ENCODE measurements at places on chromosomes 2 and 18.

DNA sequence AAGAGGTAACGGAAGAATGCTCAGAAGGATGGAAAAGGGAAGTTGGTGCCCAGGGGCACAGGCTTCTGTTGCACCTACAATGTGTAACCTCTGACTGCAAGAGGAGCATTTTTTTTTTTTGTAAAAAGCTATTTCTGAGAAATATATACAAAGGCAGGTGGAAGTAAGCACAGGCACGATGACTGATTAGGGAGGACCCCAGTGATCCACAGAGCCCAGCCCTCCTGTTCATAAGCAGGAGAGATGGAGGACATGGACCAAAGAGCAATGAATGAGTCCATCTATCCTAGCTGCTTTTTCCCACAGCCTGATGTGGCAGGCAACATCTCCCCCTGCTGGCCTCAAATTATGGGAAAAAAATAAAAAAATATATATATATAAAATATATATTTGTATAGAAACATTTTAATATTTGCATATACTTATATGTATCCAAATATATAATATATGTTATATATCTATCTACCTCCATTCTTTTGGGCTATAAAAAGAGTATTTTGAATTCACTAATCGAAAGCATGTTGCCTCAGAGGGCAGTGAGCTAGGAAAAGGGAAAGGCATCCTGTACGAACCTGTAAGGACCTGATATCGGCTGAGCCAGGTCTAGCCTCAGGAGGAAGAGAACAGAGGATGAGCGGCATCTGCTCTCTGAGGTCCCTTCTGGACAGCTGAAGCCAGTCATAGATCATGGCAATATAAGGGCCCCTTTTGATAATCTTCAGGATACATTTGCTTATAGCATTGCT is 166.0 kb upstream of the STK17B start:
- DNase-seq: no peak

DNA sequence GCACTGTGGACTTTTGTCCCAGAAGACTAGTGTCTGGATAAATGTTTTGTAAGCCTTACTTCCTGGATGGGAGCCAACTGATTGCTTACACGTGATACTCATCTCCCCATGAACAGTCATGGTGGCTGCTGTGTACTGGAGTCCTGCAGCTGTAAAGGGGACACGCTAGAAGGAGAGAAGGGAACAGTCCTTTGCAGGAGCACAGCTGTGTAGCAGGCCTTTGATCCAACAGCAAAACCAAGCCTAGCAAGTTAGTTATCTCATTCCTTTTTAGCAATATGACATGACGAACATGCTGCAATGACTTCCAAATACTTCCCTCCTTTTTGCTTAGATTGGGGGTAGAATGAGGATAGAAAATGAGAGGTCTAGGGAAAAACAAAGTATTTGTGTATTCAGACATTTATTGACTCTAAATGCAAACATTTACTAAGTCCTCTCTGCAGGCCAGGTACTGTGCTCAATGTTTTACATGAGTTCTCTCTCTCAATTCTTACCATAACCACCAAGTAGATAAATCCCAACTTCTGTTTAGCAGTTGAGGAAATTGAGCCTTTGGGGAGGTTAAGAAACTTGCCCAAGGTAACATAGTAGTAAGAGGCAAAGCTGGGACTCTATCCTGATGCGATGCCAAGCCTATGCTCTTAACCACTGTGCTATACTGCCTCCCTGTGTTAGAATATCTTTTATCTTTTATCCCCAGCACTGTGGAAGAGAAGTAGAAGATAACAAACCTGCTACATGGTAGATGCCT is 55.4 kb upstream of the CD28 start:
- no peak for DNase-seq

GRCh38 chr2:39581866-39582265 is 83.9 kb upstream of the TMEM178A start:
- DNase-seq: no peak

GRCh38 chr2:135870571-135870970 is 5.7 kb downstream of the MCM6 start:
- no peak for DNase-seq

DNA sequence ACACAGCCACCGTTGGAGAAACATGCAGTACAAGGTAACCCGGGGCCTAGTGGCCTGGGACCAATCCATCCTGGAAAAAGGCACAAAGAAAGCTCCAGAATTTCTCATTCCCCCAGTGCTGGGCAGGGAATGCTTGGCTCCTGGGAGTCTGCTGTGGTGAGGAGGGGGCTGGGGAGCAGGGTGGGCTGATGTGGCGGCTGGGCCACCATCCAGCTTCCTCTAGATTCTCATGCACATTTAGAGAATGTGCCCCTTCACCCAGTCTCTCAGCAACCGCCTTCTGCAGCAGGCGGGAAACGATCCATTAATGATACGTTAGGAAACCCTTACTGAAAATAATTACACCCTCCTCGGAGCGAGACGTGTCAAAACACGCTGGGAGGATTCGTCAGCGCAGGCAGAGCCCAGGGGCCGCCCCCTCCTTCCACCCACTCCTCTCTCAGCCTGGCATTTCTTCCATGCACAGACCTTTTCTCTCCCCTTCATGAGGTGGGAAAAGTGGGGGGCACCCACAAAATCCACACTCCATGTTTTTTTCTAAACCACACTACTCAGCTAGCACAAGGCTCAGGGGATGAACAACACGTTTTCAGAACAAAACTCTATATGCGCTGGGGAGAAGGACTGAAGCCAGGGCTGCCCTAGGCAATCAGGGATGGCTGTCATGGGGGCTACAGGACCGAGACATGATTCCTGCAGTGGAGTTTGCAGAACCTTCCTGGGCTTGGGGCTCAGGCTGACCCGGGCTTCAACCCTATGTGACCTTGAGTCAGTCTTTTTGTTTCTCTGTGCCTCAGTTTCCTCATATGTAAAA is 56.1 kb upstream of the SMAD7 start:
- no peak for DNase-seq

DNA sequence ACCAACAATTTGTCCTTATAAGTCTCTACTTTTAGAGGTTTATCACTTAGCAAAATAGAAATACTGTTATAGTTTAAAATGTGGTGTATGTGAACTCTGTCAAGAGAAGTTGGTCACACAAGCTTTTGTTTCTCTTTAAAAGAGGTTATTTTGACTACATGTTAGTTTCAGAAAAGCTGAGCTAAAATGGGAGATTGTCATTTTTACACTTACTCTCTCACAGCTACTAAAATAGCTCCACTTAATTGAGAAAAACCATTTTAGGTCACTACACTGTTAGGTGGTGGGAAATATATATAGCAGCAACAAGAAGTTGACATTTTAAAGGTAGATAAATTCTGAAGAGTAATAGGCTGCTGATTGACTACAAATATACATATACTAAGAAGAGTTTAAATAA is 161.5 kb upstream of the KCNJ3 start:
- DNase-seq: no peak

DNA sequence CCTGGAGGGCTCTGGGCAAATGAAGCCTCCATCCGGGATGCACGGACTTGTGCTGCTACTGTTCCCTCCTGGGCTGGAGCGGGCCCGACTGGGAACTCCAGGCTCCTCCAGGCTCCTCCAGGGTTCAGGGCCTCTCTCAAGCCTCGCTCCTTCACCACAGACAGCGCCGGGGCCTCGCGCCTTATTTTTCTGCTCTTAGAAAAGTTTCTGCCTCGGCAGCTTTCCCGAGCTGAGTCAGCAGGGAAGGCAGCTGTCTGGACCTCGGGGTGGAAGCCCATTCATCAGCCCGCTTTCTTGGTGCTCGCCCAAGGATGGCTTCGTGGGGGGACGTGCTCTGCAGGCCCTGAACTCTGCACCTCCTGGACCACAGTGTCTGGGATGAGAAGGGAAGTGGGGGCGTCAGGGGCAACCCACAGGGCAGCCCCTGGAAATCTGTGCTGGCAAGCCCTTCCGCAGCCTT is 12.9 kb upstream of the TEX51 start:
- no peak for DNase-seq

GRCh38 chr18:21205695-21206094 is 36.3 kb upstream of the GREB1L start:
- DNase-seq: no peak

Measured in dorsolateral prefrontal cortex (tissue), 122 donors.